ENCODE measurements at places on chromosomes 6 and 20.

GRCh38 chr6:158413814-158414565, 101.7 kb downstream of the TULP4 start:
- DNase-seq: no peak

DNA sequence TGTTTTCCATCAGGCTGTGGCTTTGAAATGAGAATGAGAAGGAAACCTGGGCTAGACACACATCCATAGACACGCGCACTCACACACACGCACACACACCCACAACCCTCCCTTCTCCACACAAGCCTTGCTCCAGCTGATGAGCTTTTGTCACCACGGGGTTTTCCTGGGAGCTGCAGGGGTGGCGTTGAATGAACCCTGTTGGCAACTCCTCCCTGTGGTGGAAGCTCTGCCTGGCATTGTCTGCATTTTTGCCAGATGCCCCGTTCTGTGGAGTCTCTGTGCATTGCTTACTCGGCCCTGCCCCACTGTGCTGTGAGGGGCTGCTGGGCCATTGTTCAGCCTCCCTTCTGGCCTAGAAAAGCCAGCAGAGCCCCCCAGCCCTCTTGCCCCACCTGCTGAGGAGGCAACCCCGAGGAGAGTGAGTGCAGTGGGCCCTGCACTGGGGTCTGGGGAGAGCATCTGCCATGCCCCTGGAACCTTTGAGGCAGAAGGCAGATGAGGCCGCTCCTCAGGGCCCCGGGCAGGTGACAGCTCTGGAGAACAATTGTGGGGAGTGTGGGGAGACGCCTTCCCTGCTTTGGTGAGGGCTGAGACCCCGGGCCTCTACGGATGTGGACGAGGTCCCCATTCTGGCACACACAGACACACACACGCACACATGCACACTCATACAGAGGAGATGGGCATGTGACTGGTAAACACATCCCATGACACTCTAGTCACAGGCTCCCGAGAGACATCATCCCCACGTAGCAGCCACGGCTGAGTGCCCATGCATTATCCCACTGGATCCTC, 9.9 kb downstream of the ADIG start:
- no peak for DNase-seq

GRCh38 chr6:16596616-16597331, 164.5 kb downstream of the ATXN1 start:
- peak; percentile 53 for DNase-seq

GRCh38 chr6:138297761-138298298, 79.5 kb upstream of the PBOV1 start:
- no peak for DNase-seq

DNA sequence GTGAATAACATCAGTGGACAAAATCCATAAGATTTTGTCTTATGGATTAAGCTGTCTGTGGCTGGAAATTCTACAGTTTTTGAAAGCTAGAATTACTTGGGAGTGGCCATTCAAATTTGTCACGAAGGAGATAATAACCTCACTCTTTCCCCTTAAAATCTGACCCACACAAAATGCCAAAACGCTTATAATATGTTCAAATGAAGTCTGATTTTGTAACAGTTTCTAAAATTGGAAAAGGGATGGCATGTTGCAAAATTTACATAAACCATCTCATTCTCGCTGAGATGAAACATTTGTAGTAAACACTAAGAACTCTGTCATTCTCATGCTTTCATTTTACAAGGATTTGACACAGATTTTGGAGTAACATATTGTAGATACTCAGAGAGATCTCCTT, 112.7 kb downstream of the GJA1 start:
- DNase-seq: no peak

GRCh38 chr6:4512051-4512471, 264.1 kb upstream of the CDYL start:
- DNase-seq: no peak

DNA sequence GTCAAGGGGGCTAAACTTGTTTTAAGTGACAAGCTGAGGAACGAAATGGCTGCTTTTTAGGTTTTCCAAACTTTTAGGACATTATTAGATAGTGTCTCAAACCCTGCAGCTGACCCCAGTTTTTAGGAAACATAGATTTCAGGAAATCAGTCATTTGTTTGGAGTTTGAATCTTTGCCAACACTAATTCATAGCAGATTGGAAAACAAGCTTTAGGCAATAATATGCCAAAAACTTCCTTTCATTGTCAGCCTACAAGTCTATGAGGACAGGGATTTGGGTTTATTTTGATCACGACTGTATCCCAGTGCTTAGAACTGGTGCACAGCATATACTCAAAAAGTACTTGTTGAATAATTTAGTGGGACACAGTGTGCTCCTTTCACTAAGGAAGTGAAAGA, 123.2 kb downstream of the TINAG start:
- DNase-seq: no peak

- no peak for DNase-seq
Observed at GRCh38 chr20:4267242-4267641, 251.9 kb upstream of the RNF24 start.

GRCh38 chr20:3483784-3484183, 13.0 kb downstream of the ATRN start:
- no peak for DNase-seq

DNA sequence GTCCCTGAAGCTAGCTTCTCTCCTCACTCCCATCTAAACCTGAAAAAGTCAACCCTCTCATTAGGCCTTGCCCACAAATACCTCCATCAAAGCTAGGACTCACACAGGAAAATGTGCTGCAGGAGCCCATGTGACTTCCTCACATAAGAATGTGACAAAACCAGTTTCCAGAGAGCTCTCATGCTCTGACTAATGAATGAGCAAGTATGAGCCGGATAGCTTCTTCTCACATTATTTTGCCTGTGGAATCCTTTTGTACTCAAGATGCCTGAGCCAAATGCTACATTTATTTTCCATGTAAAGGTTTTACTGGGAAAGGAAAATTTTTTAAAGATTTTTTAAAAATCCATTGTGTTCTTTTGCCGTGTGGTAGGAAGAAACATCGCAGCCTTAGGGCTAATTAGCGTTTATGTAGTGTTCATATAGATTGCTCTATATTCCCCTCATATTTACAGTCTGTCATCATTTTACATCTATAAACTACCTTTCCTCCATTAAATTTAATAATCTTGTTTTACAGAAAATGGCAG, 68.6 kb upstream of the CCN6 start:
- peak; percentile 96 for DNase-seq

GRCh38 chr6:117776441-117776840, 101.2 kb downstream of the NUS1 start:
- DNase-seq: no peak

Data from islet precursor cell (in vitro differentiated cells).